SIG-M5 (cell line): ENCODE measurements at places on chromosomes 1 and 21.

- no peak for DNase-seq
Observed at GRCh38 chr1:38953433-38953860, 11.8 kb upstream of the RHBDL2 start.

DNA sequence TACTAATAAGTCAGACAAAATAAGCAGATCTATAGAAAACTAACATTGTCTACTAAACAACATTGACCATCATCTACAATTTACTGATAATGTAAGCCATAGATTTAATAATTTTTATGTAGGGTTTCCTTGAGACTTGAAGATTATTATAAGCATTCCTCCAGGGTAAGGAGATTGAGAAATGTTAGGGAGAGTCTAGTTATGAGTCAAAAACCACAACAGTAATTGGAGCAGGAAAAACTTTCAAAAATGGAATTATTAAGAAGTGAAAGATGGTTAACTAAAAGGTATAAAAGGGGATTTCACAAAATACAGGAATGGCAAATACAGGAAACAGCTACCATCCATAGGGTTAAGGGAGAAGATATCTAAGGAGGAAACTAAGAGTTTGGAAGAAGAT is 12.4 kb upstream of the UHMK1 start:
- DNase-seq: no peak

DNA sequence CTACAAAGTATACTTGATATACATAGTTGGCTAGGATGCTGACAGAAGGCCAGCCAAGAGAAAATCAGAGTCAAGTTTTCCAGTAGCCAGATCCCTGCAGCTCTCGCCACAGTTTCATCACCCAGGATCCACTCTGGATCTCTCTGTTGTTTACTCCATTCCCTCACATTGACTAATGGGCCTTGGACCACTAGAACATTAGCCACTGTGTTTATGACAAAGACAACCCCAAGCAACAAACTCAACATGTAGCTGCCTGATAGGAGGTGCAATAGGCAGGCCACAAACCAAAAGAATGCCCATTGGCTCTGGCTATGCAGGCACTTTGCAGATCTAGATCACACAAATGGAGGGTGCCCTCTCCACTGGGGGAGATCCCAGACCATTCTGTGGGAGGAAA is 44.2 kb downstream of the ARHGEF11 start:
- DNase-seq: no peak

DNA sequence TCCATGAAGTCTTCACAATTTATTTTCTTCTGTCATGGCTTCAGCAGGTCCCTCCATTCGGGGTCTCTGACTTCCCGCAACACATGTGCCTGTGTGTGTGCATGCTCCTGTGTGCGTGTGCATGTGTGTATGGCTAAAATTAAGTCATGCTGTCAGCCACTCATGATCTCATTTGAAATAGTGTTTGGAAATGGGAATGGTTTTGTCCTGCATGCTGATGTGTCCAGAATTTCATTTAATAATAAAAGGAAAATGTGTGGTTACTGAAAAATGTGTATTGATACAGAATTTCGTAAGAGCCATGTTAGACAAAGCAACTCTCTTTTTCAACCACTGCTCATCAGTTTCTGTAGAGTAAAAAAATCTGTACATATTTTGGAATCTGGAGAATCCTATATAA is 123.8 kb upstream of the PRDX6 start:
- DNase-seq: no peak

- no peak for DNase-seq
Observed at GRCh38 chr21:15809818-15810217, 80.0 kb downstream of the USP25 start.
